Caco-2 (cell line): ENCODE measurements at places on chromosomes 2 and 18. TPM values are rescaled to one million over a fixed set of nuclear protein-coding genes. Genes with fewer than 3 reads are reported as not detected.
A peak's percentile ranks its signal among the peaks of the same experiment; 100 is the strongest.

SMYD1 gene
- not detected in 2 replicates for total RNA-seq

LINC00305 gene
- not detected in 2 replicates for total RNA-seq

MC4R gene
- total RNA-seq, result not detected in 2 replicates

CACNB4 gene
- 1.00 and 1.0 TPM in 2 replicates for total RNA-seq

ALPP gene
- 4.9 and 5.8 TPM in 2 replicates for total RNA-seq

RAPGEF4 gene
- 0.23 and 0.98 TPM in 2 replicates for total RNA-seq

SLC9A4 gene
- total RNA-seq, result 1.2 and 1.4 TPM in 2 replicates

SFXN5 gene
- 26.8 and 31.3 TPM in 2 replicates for total RNA-seq

CDK5R2 gene
- total RNA-seq, result 0.18 and 0.21 TPM in 2 replicates

EGR4 gene
- total RNA-seq, result 0.30 TPM in 1 of 2 replicates, not detected in the other

- DNase-seq, result no peak
These were observed 35.1 kb downstream of the PMS1 start for GRCh38 chr2:189819297-189819704.

- no peak for DNase-seq
These were observed 187.0 kb downstream of the CYRIA start for GRCh38 chr2:16478434-16479210.

- DNase-seq, result no peak
These were observed 30.1 kb upstream of the ITGA6 start for GRCh38 chr2:172397148-172397834.

DNA sequence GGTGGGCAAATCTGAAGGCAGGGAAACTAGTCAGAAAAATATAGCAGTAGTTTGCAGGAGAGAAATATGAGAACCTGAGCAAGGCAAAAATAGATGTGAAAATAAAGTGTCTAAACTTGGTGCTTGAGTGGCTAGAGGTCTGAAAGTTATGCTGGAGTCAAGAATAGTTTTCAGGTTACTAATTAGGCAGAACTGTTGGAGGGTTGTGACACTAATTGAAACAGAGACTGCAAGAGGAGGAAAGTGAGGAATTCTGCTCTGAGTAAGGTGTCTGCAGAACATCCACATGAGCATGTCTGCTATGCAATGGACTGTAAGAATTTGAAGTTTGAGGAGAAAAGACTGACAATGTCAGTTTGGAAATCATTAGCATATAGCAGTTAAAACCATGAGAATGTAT lies 444.0 kb upstream of the LRRTM1 start:
- DNase-seq, result no peak

GRCh38 chr2:62292190-62292589 lies 96.3 kb downstream of the B3GNT2 start:
- DNase-seq, result no peak

DNA sequence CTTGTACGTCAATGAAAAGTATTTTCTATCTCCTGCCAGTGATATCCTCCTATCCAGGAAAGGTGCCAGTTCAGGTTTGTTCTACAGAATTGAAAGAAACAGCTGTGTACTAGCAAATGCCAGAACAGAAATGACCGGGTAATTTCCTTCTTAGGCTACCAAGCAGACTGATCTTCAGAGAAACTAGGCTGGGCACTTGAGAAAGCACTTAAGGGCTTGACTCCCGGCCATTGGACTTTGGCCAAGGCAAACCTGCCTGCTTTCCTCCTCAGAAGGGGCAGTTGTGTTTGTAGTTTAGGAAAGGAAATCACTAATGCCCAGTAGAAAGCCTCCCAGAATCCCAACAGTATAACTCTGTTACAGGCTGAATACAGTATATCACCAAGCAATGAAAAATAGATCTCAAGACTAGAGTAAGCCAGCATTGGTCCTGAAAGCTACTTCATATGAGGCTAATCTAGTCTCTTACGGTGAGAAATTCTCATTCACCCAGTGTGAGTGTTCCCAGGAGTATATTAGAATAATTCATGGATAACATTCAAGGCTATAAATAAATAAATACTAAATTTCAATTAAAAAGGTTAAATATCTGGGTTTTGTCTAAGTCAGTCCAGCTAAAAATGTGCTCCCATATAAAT lies 43.0 kb upstream of the COL5A2 start:
- DNase-seq, result peak; percentile 18

- no peak for DNase-seq
These were observed 13.0 kb downstream of the FER1L5 start for GRCh38 chr2:96655526-96655925.

GRCh38 chr2:69683170-69683971 lies 39.8 kb upstream of the AAK1 start:
- no peak for DNase-seq

- peak; percentile 66 for DNase-seq
These were observed 12.8 kb upstream of the ALPP start for GRCh38 chr2:232365621-232366321.

- no peak for DNase-seq
These were observed 16.0 kb downstream of the SLC4A5 start for GRCh38 chr2:74327199-74327598.

DNA sequence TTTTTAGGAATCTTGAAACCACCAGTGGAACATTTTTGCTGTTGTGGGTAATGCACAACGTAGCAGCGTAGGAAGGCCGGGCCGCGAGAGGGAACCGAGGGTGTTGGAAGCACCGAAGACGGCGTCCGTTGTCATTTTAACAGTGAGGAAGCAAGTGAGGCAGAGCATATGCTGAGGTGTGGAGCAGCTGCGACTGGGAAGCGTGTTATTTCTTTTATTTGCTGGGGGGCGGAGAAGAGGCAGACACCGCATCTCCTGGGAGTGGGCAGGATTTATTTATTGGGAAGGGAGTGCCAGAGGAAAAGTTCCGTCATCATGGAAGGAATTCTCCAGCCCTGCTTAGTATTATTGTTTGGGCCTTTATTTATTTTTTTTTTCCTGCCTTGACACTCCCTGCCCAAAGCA lies 232.8 kb downstream of the KLHL29 start:
- no peak for DNase-seq

- DNase-seq, result peak; percentile 84
These were observed 172.0 kb upstream of the NRP2 start for GRCh38 chr2:205510345-205510744.

- peak; percentile 64 for DNase-seq
These were observed 1.4 kb upstream of the CTNNA2 start for GRCh38 chr2:79511320-79511951.

DNA sequence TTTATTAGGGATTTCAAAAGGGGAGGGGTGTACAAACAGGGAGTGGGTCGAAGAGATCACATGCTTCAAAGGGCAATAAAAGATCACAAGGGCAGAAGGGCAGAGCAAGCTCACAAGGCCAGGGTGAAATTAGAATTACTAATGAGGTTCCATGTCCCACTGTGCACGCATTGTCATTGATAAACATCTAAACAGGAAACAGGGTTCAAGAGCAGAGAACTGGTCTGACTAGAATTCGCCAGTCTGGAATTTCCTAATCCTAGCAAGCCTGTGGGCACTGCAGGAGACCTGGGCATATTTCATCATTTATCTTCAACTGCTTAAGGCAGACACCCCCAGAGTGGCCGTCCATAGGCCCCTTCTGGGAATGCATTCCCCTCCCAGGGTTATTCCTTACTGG lies 408.2 kb downstream of the ZNF804A start:
- DNase-seq, result no peak

DNA sequence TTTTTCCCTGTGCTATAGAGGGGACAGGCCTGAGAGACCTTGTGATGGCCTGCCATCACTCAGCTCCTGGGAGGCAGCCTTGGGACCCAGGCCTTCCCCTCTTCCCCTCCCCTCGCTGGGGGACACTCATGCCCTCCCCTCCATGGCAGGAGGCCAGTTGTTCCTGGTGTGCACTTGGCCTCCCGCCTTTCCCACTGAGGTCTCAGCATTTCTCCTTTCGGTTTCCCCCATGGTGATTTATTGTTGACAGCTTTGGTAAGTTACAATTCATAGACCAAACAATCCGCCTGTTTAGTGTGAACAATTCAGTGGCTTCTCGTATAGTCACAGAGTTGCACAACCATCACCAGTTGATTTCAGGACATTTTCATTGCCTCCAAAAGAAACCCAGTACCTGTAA lies 10.2 kb upstream of the CNDP1 start:
- DNase-seq, result no peak

DNA sequence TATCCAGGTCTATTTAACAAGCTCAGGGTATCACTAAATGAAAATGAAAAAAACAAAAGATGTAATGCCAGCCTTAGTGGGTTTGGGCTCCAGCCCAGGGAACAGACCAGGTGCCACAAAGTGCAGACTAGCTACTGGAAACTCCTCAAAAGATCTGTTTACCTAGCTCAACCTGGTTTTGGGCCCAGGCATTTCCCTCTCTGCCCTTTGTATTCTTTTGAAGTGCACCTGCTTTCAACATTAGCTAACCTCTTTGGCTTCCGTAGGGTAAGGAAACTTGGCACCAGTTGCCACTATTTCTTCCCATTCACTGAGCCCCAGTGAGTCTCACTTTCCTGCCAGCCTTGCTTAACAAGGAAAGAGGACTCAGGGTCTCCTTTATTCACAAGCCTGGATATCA lies 123.6 kb upstream of the CDCA7 start:
- no peak for DNase-seq

GRCh38 chr2:1738646-1739302 lies 5.5 kb downstream of the PXDN start:
- peak; percentile 19 for DNase-seq

DNA sequence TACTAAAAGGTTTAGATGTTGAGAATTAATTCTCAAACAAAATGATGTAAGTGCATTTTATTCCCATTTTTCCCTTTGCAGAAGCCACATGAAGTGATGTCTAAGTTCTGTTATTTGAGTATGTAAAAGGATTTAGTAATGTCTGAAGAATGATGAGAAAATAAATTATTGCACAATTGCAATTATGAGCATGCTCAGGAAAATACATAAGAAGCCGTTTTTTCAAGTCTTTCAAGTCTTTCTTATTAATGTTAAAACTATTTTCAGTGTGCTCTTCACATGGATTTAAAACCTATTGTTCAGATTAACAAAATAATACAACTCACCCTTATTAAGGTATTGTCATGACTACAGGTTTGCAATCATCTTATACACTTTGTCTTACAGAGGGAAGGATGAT lies 331.4 kb upstream of the NETO1 start:
- DNase-seq, result no peak

DNA sequence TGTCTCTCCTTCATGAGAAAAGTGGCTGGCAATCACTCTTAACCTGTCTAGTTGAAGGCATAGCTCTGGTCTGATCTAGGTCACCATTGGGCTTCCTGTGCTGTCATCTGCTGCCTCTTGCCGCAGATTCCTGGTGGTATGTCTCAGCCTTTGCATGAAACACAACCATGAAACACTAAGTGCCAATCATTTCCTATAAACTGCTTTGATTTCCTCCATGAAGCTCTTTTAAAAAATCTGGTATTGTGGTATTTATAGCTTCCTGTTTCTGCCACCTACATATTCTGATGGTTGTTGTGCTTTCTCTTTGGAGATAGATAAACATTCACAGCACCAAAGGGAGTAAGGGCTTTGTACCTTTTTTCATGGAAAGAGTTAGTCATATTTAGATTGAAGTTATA lies 120.0 kb upstream of the EPC2 start:
- DNase-seq, result no peak

GRCh38 chr2:68251855-68252399 lies 405 bp downstream of the PPP3R1 start:
- peak; percentile 42 for DNase-seq

- DNase-seq, result no peak
These were observed 66.3 kb downstream of the MYCN start for GRCh38 chr2:16006537-16007166.

GRCh38 chr2:116585669-116586327 lies 1228.7 kb upstream of the DDX18 start:
- no peak for DNase-seq

DNA sequence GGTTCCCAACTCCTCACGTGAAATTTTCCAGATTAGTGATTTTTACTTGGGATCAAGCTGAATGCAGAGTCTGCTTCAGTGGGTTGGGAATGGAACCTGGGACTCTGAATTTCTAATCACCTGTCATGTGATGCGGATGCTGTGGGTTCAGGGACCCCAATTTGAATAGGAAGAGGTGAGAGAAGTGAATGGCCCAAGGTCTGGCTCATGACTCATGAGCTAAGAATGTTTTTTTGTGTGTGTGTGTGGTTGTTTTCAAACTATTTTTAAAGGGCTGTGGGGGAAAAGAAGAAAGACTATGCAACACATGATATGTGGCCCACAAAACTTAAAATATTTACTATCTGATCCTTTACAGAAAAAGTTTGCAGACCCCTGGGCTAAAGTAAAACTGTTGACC lies 108.5 kb upstream of the CYRIA start:
- DNase-seq, result no peak

GRCh38 chr2:19458427-19459003 lies 100.1 kb upstream of the OSR1 start:
- no peak for DNase-seq

DNA sequence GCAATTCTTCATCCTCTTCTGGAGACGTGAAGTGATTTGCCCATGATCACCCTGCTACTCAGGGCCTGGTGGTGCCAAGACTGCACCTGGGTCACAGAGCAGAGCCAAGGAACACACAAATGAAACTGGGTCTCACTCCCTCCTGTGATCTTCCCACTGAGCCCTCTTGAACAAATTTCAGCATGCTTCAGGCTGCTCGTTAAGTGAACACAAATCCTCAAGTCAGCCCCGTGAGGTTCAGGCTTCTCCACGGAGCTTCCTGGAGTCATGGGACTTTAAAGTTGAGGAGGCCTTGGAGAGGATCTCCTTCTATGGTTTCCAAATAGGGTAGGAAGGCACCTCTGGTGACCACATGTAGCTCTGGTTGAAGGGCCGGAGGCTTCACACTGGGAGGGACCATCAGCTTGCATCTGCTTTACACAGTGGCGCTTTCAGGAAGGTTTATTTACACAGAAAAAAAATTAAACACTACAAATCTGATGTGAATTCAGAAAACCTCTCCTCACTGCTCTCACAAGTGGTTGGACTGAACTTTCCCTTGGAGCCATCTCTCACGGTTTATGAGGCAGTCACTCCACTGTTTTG lies 255.4 kb downstream of the LOXHD1 start:
- no peak for DNase-seq

DNA sequence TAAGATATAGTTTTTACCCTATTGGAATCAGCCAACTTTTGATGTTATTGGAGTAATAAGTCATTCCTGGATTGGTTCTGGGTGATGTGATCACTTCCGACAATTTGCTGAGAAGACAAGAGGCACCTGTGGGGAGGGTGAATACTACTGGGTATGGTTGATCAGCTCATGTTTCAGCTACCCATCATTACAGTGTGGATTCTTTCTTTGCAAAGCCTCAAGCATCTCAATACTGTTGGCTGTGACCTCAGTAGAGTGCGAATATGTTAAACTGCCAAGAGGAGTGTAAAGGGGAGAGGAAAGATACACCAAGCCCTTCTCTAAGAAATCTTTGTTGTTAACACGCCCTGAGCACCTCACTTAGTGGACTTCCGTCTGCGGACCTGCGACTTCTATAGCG lies 317.7 kb downstream of the TDRD15 start:
- no peak for DNase-seq

DNA sequence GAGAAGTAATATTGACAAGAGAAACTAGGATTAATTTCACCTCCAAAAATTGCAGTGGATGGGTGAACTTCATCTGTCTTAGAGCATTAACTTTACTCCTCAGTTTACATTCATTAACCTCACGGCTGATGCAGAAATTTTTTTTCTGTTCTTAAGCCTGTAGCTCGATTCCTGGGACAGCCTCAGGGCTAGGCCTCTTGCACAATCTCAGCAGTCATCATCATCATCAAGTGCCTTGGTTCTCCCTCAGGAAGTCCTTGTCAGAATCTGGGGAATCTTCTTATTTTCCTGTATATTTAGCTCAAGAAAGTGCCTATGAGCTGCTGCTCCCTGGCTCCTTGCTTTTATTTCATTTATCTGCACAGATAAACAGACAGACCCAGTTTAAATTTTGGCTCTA lies 1272.2 kb upstream of the LRRTM1 start:
- no peak for DNase-seq
